CD4-positive, alpha-beta T cell treated with Interleukin-6 for 4 hours (primary cell): ENCODE measurements at places on chromosomes 7 and 10.

- no peak for DNase-seq
Measured at GRCh38 chr7:148397056-148397455, 193.5 kb upstream of the C7orf33 start.

DNA sequence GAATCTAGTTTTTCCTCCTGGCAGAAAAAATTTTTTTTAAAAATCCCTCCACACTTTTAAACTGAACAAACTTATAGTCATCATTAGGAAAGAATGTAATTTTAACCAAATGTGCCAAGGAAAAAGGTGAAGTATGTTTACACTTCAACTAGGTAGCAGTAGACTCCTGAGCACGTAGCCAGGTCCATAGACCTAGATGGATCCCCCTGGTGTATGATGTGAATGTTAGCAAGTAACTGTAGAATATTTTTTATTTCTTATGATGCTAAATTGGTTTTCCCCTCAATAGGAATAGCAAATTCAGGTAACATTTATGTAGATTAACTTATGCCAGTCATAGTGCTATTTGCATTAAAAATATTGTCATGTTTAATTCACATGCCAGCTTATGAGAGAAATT is 19.6 kb downstream of the CABCOCO1 start:
- no peak for DNase-seq

- DNase-seq: no peak
Measured at GRCh38 chr10:44925224-44925623, 14.1 kb downstream of the TMEM72 start.

GRCh38 chr10:42519761-42520460 is 118.5 kb downstream of the ZNF33B start:
- DNase-seq: no peak

- DNase-seq: no peak
Measured at GRCh38 chr7:20407585-20408466, 77.1 kb downstream of the ITGB8 start.
